SJSA1 (cell line): ENCODE measurements at places on chromosomes 1 and 21.

- peaks cover 40% of the 10 kb centered on the region for H3K4me1 ChIP-seq
- H3K27me3 ChIP-seq = no peaks in the 10 kb centered on the region
- peak; percentile 96 for DNase-seq
- no peak overlapping the region for H3K4me3 ChIP-seq
Measured at GRCh38 chr1:26284597-26285347, 4.9 kb downstream of the SH3BGRL3 start.

DNA sequence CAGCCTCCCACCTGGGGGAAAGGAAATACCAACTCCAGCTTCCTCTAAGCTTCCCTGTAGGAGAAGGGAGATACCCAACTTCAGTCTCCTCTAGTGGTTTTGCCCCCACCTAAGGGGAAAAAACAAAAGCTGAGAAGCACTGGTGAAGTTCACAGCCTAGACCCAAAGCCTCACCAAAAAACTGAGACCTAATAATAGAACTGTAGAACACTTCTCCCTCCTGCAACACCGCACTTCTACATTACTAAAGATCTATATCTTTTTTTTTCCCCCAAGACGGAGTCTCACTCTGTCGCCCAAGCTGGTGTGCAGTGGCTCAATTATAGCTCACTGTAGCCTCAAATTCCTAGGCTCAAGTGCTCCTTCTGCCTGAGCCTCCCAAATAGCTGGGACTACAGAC is 43.2 kb downstream of the SLC2A1 start:
- no peaks in the 10 kb centered on the region for H3K27me3 ChIP-seq
- no peak overlapping the region for H3K27ac ChIP-seq
- no peak overlapping the region for H3K4me3 ChIP-seq
- no peaks in the 10 kb centered on the region for H3K4me1 ChIP-seq
- no peak for DNase-seq

DNA sequence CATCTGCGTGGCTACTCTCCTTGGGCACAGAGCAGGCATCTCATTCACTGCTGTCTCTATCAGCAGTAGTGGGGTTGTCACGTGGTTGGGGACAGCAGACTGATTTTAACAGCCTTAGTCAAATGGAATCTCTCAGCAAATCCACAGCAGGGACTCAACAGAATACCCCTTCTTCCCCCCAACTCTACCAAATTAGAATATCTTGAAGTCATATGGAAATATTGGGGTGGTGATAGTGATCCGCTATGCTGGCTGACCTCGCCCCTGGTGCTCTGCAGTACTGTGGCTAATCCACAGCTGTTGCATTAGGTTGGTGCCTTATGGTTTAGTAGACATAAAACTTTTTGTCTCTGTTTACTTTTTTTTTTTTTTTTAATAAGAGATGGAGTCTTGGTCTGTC is 23.9 kb downstream of the HHAT start:
- H3K4me1 ChIP-seq = no peaks in the 10 kb centered on the region
- no peaks in the 10 kb centered on the region for H3K27me3 ChIP-seq

DNA sequence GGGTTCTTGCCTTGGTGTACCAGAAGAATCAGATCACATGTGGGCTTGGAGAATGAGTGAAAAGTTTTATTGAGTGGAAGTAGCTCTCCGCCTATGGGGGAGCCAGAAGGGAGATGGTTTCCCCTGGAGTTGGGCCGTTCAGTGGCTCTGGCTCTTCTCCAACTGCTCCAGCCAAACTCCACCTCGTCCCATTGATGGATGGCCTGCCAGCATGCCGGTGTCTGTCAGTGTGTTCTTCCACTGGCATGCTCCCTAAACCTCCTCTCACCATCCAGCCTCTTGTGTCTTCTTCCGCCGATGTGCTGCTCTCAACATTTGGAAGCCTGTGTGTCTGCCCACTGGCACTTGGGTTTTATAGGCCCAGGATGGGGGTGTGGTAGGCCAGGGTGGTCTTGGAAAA is 119.4 kb downstream of the MAP3K21 start:
- no peak overlapping the region for H3K27ac ChIP-seq
- DNase-seq = no peak
- H3K4me1 ChIP-seq = no peaks in the 10 kb centered on the region
- no peak overlapping the region for H3K4me3 ChIP-seq

DNA sequence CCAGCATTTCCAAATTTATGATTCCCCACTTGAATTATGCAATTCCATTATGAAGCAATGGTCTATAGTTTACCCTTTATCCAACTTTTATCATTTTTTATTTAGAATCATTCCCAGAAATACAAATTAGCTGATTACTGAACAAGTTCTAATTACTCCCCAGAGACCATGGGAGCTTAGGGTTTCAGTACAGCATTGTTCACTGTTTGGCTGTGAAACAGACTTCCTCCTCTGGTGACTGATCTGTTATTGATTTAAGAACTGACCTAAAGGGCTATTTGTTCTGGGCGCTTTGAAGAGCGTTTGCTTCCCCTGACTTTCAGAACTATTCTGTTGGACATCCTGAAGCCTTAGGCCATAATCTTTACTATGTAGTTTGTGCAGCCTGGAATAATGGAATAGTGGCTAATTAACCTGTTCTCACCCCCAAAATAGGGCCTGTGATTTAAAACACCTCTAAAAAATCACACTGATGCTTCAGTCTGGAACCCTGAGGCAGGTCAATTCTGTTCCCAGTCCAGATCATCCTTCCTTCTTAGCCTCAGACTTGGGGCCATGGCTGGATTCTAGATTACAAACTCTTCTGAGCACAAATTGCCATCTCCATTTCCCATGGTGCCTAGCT is 58.7 kb downstream of the ALG14 start:
- no peak overlapping the region for H3K4me3 ChIP-seq
- H3K4me1 ChIP-seq = peaks cover 12% of the 10 kb centered on the region
